ENCODE measurements at places on chromosomes 2 and 18.

DNA sequence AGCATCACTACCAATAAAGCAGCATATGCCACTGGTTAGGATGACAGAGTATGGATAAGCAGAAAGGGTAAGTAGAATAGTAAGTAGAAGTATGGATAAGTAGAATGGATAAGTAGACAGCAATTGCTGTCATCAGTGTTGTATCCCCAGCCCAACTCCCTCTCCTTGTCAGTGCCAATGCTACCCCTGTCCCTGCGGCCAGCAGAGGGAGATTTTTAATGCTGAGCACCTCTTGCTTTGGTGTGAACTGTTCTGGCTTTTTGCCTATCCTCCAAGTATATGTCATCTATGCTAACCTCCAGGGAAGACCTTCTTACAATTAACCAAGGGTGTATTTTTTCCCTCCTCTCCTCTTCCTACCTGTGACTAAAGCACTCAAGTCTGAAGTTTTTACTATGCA is 136.7 kb upstream of the SPHKAP start:
- no peak overlapping the region for H3K4me3 ChIP-seq
- no peaks in the 10 kb centered on the region for H3K36me3 ChIP-seq
- no peak overlapping the region for H3K27ac ChIP-seq
- DNase-seq: no peak
- no peaks in the 10 kb centered on the region for H3K4me1 ChIP-seq

DNA sequence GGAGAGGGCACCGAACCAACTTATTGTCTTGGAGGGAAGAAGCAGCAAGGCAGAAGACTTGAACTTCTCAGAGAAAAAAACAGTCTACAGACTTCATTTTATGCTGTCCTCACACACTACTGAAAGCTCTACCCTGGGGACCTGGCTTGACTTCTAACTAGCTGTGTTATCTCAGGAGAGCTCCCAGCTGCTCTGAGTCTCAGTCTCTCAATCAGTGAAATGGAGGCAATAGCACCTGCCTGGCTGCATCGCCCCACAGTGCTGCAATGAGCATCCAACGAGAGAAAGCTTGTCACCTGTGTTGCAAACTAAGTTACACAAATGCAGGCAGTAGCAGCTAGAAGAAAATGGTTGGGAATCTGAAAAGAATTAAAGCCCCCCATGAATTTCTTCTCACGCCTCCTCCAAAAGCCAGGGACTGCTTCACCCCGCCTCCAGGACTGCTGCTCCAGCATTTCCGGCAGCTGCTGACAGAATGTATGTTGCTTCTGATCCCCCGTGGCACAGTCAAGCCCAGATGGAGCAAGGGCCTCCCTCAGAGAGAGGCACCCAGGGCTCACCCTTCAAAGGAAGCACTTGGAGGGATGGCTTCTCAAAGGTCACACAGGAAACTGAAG is 116.3 kb downstream of the BCL11A start:
- peaks cover 18% of the 10 kb centered on the region for H3K4me1 ChIP-seq
- no peak overlapping the region for H3K27ac ChIP-seq

- no peak for DNase-seq
- no peak overlapping the region for H3K4me3 ChIP-seq
- H3K27me3 ChIP-seq: no peaks in the 10 kb centered on the region
- H3K36me3 ChIP-seq: no peaks in the 10 kb centered on the region
Observed at GRCh38 chr2:62685256-62685655, 20.3 kb upstream of the EHBP1 start.

DNA sequence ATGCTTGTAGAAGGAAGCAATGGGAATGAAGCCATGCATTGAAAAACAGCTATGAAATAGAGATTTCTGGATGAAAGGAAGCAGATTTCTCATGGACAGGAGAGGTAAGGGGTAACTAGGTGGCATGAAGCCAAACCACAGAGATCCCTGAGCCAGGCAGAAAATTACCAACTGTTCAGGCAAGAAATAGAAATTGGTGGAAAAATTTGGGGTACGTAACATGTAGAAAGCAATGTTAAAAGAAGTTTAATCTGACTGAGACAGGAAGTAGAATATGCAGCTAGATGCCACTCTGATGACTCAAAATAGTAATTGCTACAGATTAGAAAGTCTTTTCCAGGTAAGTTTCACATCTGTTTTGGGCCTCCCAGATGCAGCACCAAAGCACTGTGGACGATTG is 928.5 kb upstream of the CELF4 start:
- no peaks in the 10 kb centered on the region for H3K4me1 ChIP-seq
- no peak overlapping the region for H3K4me3 ChIP-seq
- no peak for DNase-seq

DNA sequence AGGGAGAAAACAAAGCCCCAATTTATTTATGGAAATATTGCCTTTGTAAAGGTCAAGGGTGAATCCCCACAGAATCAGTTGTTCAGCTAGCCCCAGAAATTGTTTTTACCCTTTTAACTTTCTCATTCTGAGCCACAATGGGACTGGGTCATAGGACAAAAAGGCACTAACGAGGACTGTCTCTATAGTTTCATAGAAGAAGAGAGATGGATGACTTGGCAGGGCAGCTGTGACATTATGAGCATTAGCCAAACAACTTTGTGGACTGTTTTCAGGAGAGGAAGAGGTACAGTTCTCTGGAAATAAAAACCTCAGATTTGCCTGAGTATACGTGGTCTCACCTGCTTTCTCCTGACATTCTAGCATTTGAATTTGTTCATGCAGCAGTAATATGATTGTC is 1155.8 kb upstream of the CHAC2 start:
- no peaks in the 10 kb centered on the region for H3K36me3 ChIP-seq
- no peak overlapping the region for H3K4me3 ChIP-seq
- DNase-seq: no peak
- H3K27me3 ChIP-seq: no peaks in the 10 kb centered on the region
- no peak overlapping the region for H3K27ac ChIP-seq

DNA sequence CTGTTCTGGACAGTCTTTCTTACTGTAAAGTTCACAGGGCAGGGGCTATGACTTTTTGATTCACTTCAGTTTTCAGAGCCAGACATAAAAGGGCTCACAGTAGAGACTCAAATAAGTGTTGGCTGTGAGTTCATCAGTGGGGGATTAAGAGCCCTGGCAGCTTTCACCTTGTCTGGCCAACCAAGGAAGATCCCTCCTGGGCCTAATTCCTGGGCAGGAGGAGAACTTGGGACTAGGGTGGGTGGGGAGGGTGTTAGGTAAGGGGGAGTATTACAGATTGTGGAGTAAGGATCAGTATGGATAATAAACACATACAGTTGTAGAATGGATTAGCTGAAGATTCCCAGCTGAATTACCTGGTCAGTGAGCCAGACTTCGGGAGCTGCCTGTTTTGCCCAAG is 904 bp upstream of the SFXN5 start:
- peak overlapping the region; percentile 97 for H3K4me3 ChIP-seq
- peaks cover 39% of the 10 kb centered on the region for H3K4me1 ChIP-seq
- H3K36me3 ChIP-seq: no peaks in the 10 kb centered on the region
- H3K27ac ChIP-seq: no peak overlapping the region
- H3K27me3 ChIP-seq: no peaks in the 10 kb centered on the region

DNA sequence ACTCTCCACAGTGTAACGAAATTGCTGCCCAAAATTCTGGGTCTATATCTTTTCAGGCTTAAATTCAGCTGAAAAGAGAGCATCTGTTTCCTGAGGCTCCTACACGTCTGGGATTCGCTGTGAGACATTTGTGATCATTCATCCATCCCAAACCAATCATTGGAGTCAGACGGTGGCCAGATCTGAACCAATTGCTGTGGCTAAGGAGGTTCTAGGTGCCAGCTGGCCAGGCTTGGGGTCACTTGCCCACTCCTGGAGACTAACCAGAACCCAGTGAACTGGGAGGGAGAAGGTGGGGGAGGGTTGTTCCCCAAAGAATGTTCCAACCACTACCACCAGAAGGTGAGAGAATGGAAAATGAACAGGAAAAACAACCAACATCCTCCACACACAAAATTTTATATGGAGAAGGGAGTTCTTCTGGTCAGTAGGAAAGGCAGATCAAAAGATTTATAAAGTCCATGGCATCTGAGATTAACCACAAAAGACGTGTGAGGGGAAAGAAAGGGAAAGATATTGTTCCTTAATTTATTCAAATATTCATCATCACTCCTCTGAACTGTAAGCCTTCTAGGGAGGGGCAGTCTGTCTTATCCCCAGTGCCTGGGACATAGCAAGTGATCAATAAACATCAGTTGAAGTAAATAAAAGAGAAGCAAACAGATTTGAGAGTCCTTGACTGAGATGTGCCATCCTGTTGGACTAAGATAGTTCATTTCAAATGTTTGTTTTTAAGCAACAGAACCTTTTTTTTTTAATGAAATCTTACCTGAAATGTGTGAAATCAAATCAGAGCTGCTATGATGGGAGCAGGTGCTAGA is 3.0 kb upstream of the RTKN start:
- H3K36me3 ChIP-seq: no peaks in the 10 kb centered on the region
- no peak overlapping the region for H3K27ac ChIP-seq
- no peaks in the 10 kb centered on the region for H3K27me3 ChIP-seq
- H3K4me3 ChIP-seq: no peak overlapping the region
- no peak for DNase-seq
- peaks cover 22% of the 10 kb centered on the region for H3K4me1 ChIP-seq

DNA sequence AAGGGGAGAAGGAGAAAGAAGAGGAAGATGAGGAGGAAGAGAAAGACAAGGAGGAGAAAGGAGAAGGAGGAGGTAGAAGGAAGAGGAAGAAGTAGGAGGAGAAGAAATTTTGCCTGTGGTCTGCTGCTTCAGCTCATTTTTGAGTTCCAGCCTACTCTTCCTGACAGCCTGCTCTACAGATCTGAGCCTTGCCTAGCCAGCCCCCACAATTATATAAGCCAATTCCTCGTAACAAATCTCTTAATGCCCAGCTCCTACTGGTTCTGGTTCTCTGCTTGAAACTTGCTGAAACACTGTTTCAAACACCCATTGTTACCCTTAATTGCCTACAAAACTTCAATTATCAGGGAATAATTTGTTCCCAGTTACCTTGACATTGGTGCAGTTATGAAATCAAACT is 1014.2 kb upstream of the CELF4 start:
- no peak overlapping the region for H3K4me3 ChIP-seq
- DNase-seq: no peak
- no peaks in the 10 kb centered on the region for H3K4me1 ChIP-seq
- no peaks in the 10 kb centered on the region for H3K36me3 ChIP-seq

All from heart left ventricle (tissue), 16 donors.